Uterine smooth muscle cell (primary cell): ENCODE measurements at places on chromosomes 7 and 10. TPM values are rescaled to one million over a fixed set of nuclear protein-coding genes. Genes with fewer than 3 reads are reported as not detected.

Gene HOXA5
- 0.66 and 0.75 TPM in 2 replicates for total RNA-seq

Gene GPR85
- 8.6 TPM in 2 replicates for total RNA-seq

Gene DGKI
- 2.4 and 2.9 TPM in 2 replicates for total RNA-seq

Gene INMT
- total RNA-seq, result 0.11 and 1.2 TPM in 2 replicates

Gene TRIM74
- total RNA-seq, result not detected in 2 replicates

Gene CALCR
- total RNA-seq, result not detected in 2 replicates

Gene GIMAP2
- 0.44 and 2.9 TPM in 2 replicates for total RNA-seq

Gene SP8
- not detected in 2 replicates for total RNA-seq

Gene SMNDC1
- 9.5 and 12.5 TPM in 2 replicates for total RNA-seq

Gene SPOCK2
- 0.11 and 0.12 TPM in 2 replicates for total RNA-seq

Gene CRCP
- 22.4 TPM in 2 replicates for total RNA-seq

Gene CDK14
- 49.6 and 57.8 TPM in 2 replicates for total RNA-seq

Gene SMKR1
- total RNA-seq, result 0.25 and 0.44 TPM in 2 replicates

Gene RPP38
- total RNA-seq, result 15.0 and 15.7 TPM in 2 replicates

Gene ATOH7
- not detected in 2 replicates for total RNA-seq

Gene CYP2C8
- total RNA-seq, result not detected in 2 replicates

Gene OR9A2
- not detected in 2 replicates for total RNA-seq

Gene C1GALT1
- 41.4 and 52.0 TPM in 2 replicates for total RNA-seq

Gene KCP
- 0.55 and 5.2 TPM in 2 replicates for total RNA-seq

Gene CHST15
- 4.6 and 6.5 TPM in 2 replicates for total RNA-seq

Gene TMEM196
- not detected in 2 replicates for total RNA-seq

Gene DEPP1
- 0.44 and 2.0 TPM in 2 replicates for total RNA-seq

Gene MCM10
- total RNA-seq, result 5.4 and 16.0 TPM in 2 replicates

Gene ARHGEF5
- 1.3 and 3.4 TPM in 2 replicates for total RNA-seq

Gene IL2RA
- not detected in 2 replicates for total RNA-seq

Gene GPC2
- 1.2 and 2.2 TPM in 2 replicates for total RNA-seq

Gene NYAP1
- total RNA-seq, result 1.2 and 2.5 TPM in 2 replicates

Gene EIF5AL1
- 0.75 and 1.3 TPM in 2 replicates for total RNA-seq

Gene DOCK4
- total RNA-seq, result 13.6 and 33.3 TPM in 2 replicates

Gene NEURL1
- 0.22 and 1.00 TPM in 2 replicates for total RNA-seq

Gene FRA10AC1
- total RNA-seq, result 9.5 and 12.5 TPM in 2 replicates

Gene MYH16
- 0.12 and 0.33 TPM in 2 replicates for total RNA-seq

Gene WEE2
- not detected in 2 replicates for total RNA-seq

Gene CABCOCO1
- total RNA-seq, result 0.44 and 0.75 TPM in 2 replicates

Gene AKR1D1
- total RNA-seq, result under 0.01 TPM in 1 of 2 replicates, not detected in the other

Gene GPR15LG
- not detected in 2 replicates for total RNA-seq

Gene NME8
- not detected in 2 replicates for total RNA-seq

Gene MMP21
- total RNA-seq, result under 0.01 TPM in 1 of 2 replicates, not detected in the other

Gene HTRA1
- total RNA-seq, result 44.5 and 158 TPM in 2 replicates

Gene TAS2R3
- 0.44 and 1.2 TPM in 2 replicates for total RNA-seq

Gene FAM25G
- total RNA-seq, result not detected in 2 replicates

Gene TDRD1
- 0.44 and 0.62 TPM in 2 replicates for total RNA-seq

Gene C10orf105
- total RNA-seq, result under 0.01 TPM in 2 replicates

Gene POLR2J2
- total RNA-seq, result 3.2 and 3.3 TPM in 2 replicates

Gene ACHE
- total RNA-seq, result 0.25 TPM in 1 of 2 replicates, not detected in the other

Gene TAS2R5
- 0.55 and 1.00 TPM in 2 replicates for total RNA-seq

Gene HOXA10
- total RNA-seq, result 12.6 and 14.5 TPM in 2 replicates

Gene CFAP70
- total RNA-seq, result 0.44 and 0.75 TPM in 2 replicates

Gene ACBD7
- total RNA-seq, result 2.9 and 4.5 TPM in 2 replicates

Gene PAX2
- under 0.01 TPM in 1 of 2 replicates, not detected in the other for total RNA-seq

Gene CPA2
- not detected in 2 replicates for total RNA-seq

Gene PNLIPRP3
- 0.11 and 0.12 TPM in 2 replicates for total RNA-seq

Gene OPN1SW
- total RNA-seq, result not detected in 2 replicates

Gene FAM25A
- not detected in 2 replicates for total RNA-seq

Gene C7orf57
- 0.11 TPM in 1 of 2 replicates, not detected in the other for total RNA-seq

Gene CASTOR2
- 7.2 and 9.5 TPM in 2 replicates for total RNA-seq

Gene HABP2
- not detected in 2 replicates for total RNA-seq

Gene POU6F2
- not detected in 2 replicates for total RNA-seq
